ENCODE measurements at places on chromosomes 12 and 14.

- DNase-seq = no peak
Measured at GRCh38 chr12:81043979-81044740, 33.7 kb upstream of the ACSS3 start.

DNA sequence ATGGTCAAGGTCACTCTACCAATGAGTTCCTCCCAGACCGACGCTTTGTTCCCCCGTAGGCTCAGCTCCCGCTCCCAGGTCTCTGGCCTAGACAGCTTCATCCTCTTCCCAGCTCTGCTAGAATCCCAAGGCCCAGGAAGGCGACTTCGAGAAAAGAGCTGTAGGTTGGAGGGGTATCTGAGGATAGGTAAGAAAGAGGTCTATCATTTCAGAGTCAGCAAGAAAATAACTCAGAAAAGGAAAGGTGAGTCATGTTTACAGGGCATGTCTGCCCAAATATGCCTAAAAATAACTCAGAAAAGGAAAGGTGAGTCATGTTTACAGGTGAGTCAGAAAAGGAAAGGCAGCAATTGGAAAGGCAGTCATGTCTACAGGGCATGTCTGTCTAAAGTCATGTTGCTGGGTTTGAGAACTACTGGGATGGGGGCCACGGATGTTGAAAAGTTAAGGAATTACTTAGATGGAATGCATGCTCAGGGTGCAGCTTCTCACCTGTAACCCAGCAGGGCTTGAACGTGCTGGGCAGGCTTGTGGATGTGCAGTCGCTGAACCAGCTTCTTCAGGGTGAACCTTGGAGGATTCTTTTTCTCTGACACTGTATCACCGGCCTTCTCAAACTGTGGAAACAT lies 12.2 kb downstream of the TEP1 start:
- no peak for DNase-seq

- no peak for DNase-seq
Measured at GRCh38 chr14:96811985-96812667, 14.9 kb downstream of the VRK1 start.

DNA sequence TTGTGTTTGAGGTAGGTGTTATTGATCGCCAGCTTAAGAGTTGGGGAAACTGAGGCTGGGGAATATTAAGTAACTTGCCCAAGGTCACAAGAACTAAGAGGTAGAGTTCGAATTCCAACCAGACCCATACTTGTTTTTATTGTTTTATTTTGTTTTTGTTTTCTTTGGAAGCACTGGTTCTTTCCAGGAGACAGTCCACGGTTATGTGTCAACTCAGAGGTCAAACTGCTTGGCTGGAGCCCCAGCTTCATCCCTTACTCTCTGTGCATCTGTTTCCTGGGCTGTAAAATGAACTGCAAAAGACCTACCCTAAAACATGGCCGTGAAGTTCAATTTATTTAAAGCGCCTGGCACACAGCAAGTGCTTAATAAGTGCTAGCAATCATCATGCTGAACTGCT lies 74.4 kb upstream of the MAP1LC3B2 start:
- DNase-seq = no peak

- no peak for DNase-seq
Measured at GRCh38 chr12:22850185-22850584, 225.2 kb downstream of the ETNK1 start.

- no peak for DNase-seq
Measured at GRCh38 chr12:14239350-14239934, 126.0 kb upstream of the ATF7IP start.

- no peak for DNase-seq
Measured at GRCh38 chr12:12214635-12215131, 52.2 kb downstream of the LRP6 start.

DNA sequence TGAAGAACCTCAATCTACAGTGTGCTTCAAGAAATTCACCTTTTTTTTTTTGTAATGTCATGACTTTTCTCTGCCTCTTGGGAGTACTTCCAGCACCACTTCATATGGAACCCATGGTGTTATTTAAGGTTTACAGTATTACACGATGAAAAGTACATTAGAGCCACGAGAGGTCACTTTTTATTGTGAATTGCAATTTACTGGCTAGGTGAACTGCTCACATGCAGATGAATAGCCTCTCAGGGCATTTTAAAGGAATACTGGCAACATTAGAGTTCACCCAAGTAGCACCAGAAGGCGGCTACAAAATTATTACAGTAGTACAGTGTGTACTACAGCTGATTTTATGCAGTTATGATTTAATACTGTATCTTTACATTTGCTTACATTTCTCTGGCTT lies 99.1 kb upstream of the PPP4R3A start:
- no peak for DNase-seq

- no peak for DNase-seq
Measured at GRCh38 chr14:76088771-76089571, 62.8 kb upstream of the GPATCH2L start.

GRCh38 chr12:58976146-58976545 lies 55.8 kb upstream of the LRIG3 start:
- no peak for DNase-seq

DNA sequence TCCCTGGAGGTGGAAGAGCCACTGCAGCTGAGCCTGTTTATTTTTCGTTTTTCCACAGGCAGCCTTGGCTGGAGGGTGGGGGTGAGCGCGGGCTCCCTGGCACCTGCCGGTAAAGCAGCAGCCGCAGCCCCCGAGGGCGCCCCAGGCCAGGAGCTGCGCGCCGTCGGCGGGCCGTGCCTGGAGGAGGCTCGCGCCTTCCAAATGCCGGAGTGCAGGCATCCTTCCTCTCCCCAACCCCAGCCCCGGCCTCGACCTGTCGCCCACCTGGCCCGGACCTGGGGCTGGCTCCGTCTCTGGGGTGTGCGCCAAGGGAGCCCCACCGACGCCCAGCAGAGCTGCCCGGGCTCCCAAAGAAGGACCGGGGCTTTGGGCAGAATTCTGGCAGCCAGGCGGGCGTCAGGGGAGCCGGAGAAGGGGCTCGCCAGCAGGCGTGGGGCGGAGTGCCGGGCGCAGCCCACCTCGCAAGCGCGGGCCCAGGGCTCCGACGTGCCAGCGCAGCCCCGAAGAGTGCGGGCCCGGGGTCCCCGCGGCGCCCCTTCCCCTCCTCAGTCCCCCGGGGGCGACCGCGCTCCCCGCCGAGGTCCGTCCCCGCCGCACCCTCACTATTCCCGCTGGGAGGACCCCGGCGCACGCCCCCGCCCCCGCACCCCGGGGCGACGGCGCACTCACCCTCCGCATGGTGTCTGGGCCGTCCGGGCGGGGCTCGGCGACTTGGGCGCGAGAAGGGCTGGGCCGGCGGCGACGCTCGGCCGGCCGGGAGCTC lies 130.3 kb downstream of the NDUFA12 start:
- DNase-seq = no peak

DNA sequence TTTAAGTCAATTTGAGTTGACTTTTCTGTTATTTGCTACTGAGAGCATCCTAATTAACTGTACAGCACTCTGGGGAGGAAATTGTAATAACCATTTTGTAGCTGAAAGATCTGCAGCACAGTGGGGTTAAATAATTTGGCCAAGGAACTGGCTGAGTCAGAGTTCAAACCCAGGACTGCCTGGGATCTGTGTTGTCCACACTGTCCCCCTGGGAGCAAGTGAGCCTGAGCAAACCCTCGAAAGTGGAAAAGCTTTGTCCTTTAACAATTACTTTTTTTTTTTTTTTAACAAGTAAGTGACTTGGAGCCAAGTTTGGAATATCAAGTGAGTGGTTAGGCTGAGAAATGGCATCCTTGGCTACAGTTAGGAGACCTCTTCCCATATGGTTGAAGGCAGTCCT lies 247.2 kb upstream of the CCDC196 start:
- no peak for DNase-seq

DNA sequence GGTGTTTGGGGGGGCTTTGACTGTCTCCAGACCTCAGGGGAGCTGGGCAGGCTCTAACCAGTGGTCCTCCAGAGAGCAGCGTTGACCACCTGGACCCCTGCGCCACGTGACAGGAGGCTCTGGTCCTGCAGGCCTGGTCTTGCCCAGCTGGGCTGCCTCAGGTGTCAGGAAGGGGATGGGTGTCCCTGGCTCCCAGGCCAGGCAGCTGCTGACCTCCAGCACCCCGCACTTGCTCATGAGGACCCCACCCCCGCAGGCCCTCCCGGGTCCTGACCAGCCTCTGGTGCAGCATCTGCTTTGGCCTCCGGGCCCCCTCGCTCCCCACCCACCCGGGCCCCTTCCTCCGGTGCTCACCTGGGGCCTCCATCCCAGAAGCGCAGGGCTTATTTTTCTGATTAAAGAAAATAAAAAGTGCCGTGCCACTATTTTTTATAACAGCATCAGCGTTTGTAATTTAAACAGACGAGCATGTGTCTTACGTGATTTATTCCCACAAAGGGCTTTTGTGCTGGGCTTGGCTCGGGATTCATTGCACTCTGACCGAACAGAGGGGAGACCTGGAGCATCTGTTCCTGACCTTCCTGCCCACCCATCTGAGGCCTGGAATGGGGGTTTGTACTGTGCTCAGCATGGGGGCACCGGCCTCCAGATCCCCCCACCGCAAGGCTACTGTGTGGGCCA lies 21.7 kb downstream of the FBRSL1 start:
- no peak for DNase-seq

DNA sequence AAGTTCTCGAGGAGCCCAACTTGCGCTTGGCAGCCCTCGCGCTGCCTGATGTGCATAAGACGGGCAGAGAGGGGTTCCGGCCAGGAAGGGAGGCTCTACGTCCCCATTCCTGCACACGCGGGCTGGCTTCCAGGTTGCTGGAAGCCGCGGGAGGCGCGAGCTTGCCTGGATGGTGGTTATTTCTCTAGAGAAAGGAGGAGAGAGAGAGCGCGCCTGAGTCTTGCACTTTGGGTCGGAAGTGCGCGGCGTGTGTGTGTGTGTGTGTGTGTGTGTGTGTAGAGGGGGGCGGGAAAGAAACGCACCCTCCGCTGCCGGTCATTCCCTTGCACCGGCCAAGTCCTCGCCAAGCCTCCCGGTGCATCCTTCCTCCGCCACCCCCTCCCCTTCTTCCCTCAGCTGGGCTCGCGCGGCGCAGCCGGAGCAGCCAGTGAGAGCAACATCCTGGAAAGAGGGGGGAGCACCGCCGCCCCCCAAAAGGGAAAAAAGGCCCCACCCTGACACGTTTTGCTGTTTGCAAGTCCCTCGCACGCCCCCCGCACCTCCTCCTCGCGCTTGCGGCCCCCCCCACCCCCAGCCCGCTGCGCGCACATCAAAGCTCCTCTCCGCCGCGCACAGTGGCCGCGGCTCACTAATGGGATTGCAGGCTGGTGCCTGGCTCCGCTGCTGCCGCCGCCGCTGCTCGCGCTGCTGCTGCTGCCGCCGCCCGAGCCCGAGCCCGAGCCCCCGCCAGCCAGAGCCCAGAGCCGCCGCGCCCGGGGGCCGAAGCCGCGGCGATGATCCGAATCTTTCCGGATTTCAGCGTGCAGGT lies 4.4 kb upstream of the NPAS3 start:
- DNase-seq = no peak

DNA sequence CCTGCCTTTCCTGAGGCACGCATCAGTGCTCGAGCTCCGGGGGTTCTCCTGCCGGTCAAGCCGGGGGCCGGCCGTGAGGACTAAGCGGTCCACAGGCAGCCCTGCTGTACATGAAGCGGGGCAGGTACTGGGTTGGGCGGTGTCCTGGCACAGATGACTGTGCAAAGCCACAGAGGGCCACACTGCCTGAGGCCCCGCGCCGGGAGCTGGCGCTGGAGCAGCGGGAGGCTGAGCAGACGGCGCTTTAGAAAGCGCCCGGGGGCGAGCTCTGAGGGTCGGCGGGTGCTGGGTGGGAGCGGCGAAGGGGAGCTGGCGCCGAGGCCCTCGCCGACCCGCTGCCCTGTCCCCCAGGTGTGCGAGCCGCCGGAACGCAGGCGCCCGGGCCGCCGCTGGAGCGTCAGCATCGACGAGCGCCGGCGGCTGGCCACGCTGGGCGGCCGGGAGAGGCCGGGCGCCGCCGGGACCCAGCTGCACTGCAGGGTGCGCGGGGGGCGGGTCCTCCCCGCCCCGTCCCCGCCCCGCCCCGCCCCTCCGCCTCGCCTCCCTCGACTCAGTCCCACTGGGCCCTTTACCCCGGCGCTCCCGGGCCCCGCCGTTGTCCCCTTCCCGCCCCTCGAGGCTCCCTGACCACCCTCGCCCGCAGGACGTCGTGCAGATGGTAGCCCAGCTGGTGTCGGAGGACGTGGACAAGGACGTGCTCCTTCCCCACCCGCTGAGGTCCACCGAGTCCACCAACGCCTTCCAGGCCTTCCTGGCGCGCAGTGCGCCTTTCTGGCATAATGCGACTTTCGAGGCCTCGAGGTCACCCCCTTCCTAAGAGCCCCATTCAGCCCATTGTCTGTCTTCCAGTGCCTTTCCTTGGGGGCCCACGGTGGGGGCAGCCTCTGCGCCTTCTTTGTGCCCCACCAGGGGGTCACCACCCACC lies 8.3 kb upstream of the MTA1 start:
- DNase-seq = no peak

GRCh38 chr14:34129927-34130552 lies 179.2 kb upstream of the EGLN3 start:
- DNase-seq = no peak

DNA sequence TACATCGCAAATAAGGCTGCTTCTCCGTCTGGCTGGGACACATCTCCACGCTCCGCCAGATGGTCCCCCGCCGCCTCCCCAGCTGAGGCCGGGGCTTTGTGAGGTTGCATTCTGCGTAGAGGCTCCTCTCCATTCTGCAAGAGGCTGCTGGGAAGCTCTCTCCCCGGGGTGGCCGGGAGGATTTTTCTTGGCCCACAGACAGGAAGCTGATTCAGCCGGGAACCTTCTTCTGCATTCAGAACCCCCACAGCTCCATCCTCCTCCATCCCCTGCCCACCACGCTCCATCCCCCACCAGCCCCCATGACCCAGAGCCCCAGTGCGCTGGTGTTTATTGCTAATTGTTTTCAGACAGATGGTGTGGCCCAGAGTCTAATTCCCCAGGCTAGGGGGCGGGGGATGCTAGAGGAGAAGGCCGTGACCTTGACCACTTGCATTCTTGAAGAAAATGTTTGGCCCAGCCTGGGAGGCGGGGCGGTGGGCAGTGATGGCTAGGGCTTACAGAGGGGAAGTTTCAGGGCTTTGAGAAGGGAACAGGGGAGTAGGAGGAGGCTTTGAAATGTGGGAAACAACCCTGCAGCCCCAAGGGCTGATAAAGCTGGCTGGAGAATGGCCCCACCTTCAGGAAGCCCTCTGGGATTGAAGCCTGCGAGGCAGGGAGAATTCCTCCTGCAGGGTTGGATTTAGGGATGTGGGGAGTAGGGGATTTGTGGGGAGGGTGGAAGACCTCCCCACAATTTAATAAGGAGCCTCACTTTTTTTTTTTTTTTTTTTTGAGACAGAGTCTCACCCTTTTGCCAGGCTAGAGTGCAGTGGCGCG lies 88.5 kb upstream of the NCOR2 start:
- no peak for DNase-seq

GRCh38 chr12:3833670-3834310 lies 39.4 kb downstream of the PARP11 start:
- no peak for DNase-seq

- no peak for DNase-seq
Measured at GRCh38 chr14:28589792-28590191, 176.8 kb upstream of the FOXG1 start.
